ENCODE measurements at places on chromosomes 2 and 18. TPM values are rescaled to one million over a fixed set of nuclear protein-coding genes. Genes with fewer than 3 reads are reported as not detected.

Gene AMER3
- not detected for total RNA-seq

- no peak for DNase-seq
Observed at GRCh38 chr18:70296289-70296688, 7.4 kb downstream of the SOCS6 start.

Gene RTP5
- total RNA-seq: 0.56 TPM

DNA sequence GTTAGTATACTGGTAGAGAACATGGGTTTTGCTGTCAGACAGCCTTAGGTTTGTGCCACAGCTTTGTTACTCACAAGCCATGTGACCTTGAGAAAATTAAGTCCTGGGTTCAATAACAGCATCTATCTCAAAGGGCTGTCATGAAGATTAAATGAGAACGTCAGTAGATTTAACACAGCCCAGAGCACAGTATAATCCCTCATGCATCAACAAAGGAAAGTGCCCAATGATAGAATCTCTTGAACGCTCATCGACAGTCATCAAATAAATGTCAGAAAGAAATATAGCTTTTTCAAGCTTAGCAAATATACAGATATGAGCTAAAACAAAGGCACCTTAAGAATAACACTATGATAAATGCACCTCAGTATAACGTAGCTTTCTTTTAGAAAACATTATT, 22.3 kb downstream of the CUL3 start:
- DNase-seq: no peak

DNA sequence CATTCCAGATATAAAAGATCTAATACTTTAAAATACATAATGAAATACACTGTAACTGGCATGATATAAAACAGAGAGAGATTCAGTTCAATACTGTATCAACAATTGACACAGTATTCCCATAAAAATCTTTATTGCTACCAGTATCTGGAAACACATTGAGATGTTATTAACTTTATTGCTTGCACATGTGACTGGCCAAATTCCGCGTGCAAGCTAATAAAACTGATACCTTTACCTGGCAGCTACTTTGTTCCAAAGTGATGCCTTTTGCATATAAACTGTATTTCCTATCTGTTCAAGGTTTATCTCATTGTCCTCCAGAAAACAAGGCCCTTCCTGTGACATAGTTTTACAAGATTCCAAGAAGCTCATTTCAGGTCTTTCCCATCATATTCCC, 15.4 kb upstream of the REG1B start:
- DNase-seq: no peak

DNA sequence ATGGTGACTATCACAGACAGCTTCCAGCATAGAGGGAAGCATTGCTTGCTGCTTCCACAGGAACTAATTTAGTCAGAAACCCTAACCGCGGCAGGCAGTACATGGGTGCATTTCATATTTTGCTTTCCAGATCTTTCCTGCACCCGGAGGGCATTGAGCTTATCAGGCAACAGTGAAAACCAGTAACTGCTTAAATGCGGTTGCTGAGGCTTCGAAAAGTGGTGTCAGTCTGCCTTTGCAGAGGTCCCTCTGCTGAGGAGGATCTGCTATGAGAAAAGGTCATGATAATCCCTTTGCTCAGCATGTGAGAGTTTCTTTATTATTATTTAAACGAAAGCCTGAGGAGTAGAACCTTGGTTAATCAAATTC, 44.6 kb upstream of the ROCK2 start:
- no peak for DNase-seq

- no peak for DNase-seq
Observed at GRCh38 chr2:234814374-234814773, 137.4 kb upstream of the SH3BP4 start.
